ENCODE measurements at places on chromosomes 3 and 15. TPM values are rescaled to one million over a fixed set of nuclear protein-coding genes. Genes with fewer than 3 reads are reported as not detected.

SLC51A gene
- total RNA-seq: not detected

SLC41A3 gene
- 32.8 TPM for total RNA-seq

DNA sequence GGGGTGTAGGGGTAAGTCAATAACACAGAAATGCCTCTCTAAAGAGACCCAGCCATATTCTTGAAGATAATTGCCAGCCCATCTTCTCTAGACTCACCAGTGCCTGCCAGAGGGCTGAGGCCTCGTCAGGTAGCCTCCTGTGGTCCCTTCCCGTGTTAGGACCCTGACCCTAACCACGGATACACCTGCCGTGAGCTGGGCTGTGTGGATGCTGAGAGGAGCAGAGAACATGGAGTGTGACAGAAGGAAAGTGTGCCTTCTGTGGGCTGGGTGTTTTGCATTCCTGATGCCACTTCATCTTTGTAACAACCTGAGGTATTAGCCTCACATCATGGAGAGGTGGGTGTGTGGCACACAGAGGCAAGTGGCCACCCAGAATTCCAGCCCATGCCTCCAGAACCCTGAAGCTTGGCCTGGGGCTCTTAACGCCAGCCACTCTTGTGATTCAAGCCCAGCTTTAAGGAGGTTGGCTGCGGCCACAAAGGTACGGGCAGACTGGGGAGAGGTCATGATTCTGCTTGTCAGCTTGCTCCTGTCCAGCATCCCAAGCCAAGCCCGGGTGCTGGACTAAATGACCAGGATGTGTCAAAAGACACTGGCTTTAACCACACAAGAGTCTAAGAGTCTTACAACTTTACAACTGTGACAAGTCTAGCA lies 21.1 kb upstream of the ABTB1 start:
- no peak overlapping the region for H3K4me3 ChIP-seq
- H3K27me3 ChIP-seq: peaks cover 2% of the 10 kb centered on the region
- H3K4me1 ChIP-seq: no peaks in the 10 kb centered on the region
- H3K27ac ChIP-seq: no peak overlapping the region
- no peaks in the 10 kb centered on the region for H3K36me3 ChIP-seq
- DNase-seq: no peak

TRPM1 gene
- not detected for total RNA-seq

PLCD1 gene
- 39.3 TPM for total RNA-seq

EIF4E3 gene
- 37.8 TPM for total RNA-seq

DNA sequence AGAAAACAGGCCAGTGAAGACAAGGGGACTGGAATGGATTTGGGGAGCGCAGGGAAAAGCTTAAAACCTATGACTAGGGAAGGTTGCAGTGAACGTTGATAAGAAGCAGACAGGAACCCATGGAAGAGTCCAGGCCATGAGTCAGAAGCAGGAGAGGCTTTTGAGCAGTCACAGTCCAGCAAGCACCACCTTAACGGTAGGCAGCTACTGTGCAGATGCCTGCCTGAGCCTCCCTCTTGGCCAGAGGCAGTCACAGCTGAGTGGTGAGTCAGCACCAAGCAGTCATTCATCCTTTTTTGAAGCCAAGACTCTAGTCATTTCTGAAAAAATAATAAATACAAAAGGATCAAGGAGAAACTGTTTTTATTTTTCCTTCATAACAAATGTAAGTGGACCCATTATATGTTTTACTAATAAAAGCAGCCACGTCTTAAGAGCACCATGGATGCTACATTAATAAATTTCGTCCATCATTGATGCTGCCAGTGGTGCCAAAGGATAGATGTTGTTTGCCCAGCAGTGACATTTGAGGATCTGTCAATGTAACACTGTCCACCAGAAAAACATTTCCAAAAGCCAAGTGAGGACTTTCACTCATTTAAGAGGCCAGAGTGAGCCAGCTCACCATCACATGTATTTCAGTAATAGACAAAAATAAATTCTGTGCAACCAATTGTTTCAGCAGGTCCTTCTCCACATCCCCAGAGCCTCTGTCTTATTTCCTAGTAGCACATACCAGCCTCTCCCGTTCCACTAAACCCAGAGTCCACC lies 42.1 kb upstream of the ACTC1 start:
- H3K4me3 ChIP-seq: no peak overlapping the region
- DNase-seq: no peak
- no peak overlapping the region for H3K27ac ChIP-seq
- no peaks in the 10 kb centered on the region for H3K4me1 ChIP-seq

DNA sequence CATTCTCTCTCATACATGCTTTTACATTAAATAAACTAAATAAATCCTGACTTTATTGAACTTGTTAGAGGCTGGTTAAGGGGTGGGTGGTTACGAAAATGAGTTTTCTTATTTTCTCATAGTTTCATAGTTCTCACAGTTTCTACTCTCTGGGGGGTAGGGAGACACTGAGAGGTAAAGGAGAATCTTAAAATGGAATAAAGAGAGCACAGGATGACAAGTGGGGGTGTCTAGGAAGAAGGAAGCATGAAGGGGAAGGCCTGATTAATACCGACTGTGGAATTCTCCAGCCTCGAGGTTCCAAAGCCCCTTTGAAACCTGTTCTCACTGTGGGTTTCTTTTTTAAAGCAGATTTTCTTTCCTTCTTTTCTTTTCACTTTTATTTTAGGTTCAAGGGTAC lies 66.4 kb upstream of the TRA2B start:
- no peaks in the 10 kb centered on the region for H3K36me3 ChIP-seq
- H3K4me1 ChIP-seq: no peaks in the 10 kb centered on the region
- H3K27me3 ChIP-seq: peaks cover 9% of the 10 kb centered on the region
- no peak for DNase-seq
- H3K4me3 ChIP-seq: no peak overlapping the region

- no peaks in the 10 kb centered on the region for H3K36me3 ChIP-seq
- H3K27ac ChIP-seq: no peak within 1 kb of the TSS
- H3K4me3 ChIP-seq: peak within 1 kb of the TSS; percentile 80
- H3K4me1 ChIP-seq: peaks cover 8% of the 10 kb centered on the region
- peaks cover 40% of the 10 kb centered on the region for H3K27me3 ChIP-seq
These were observed at the start of gene FRMD4B for GRCh38 chr3:69385723-69386555. Gene FRMD4B (minus strand): TSS chr3:69386088. CDS start chr3:69385989, 99 bp downstream.

GRCh38 chr3:156461889-156462288 lies 93.0 kb downstream of the SSR3 start:
- H3K27me3 ChIP-seq: peaks cover 6% of the 10 kb centered on the region
- H3K4me3 ChIP-seq: no peak overlapping the region
- H3K36me3 ChIP-seq: no peaks in the 10 kb centered on the region

- H3K27ac ChIP-seq: no peak overlapping the region
- peaks cover 42% of the 10 kb centered on the region for H3K4me1 ChIP-seq
- peaks cover 28% of the 10 kb centered on the region for H3K36me3 ChIP-seq
- no peak for DNase-seq
- no peaks in the 10 kb centered on the region for H3K27me3 ChIP-seq
These were observed 8.6 kb downstream of the TFG start for GRCh38 chr3:100717637-100718487.

SH3BP5 gene
- total RNA-seq: 4.8 TPM

DNA sequence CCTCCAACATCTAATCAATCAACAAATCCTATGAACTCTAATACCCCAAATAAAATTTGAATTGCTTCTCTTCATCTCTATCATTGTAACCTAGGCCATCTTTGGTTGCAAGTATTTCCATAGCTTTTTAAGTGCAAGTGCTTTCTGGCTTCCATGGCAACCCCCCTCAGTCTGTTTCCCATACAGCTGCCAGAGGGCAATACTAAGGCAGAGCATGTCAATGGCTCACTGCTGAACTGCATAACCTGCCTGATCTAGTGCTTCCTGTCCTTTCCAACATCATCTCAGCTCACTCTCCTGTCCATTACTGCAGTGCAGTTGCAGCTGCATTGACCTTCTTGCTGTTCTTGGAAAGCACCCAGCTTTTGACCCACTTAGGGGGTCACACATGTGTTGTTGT lies 198.4 kb downstream of the WNT5A start:
- DNase-seq: no peak
- H3K27ac ChIP-seq: no peak overlapping the region
- peaks cover 2% of the 10 kb centered on the region for H3K27me3 ChIP-seq
- no peaks in the 10 kb centered on the region for H3K36me3 ChIP-seq

SRGAP3 gene
- total RNA-seq: 1.8 TPM

DNA sequence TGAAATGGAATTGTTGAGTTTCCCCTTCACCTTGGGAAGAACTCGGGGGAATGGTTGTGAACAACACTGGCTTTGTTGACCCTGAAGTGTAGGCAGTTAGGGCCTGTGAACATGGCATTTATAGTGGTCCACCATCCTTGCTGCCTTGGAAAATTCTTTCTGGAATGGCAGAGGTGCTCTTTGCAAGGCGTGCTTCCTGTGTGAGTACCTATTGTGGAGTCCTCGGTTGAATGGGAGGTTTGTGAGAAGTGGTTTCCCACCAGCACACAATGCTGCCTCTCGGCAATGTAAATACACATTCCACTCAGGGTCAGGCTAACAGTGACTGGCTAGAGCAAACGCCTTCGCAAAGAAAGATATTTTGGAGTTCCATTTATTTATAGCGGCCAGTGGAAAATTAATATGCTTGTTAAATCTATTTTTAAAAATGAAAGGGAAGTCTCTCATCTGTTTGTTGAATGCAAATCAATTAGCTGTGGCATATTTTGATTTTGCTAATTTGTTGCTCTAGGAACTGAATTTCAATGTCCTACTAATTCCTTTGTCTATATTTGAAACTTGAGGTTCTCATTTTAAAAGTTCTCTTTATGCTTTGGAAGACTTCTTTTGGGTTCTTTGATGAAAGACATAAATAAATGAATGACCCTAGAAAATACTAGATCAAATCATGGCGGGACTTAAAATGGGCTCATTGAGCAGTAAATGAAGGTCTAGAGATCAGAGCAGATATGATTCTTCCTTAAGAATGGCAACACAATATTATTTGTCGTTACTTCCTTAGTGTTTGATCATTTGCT lies 59.5 kb downstream of the FNDC3B start:
- no peaks in the 10 kb centered on the region for H3K27me3 ChIP-seq
- peak overlapping the region; percentile 8 for H3K4me3 ChIP-seq
- H3K4me1 ChIP-seq: peaks cover 70% of the 10 kb centered on the region
- H3K27ac ChIP-seq: no peak overlapping the region
- H3K36me3 ChIP-seq: no peaks in the 10 kb centered on the region
- no peak for DNase-seq

GRCh38 chr3:541062-541801 lies 344.7 kb downstream of the CHL1 start:
- no peak overlapping the region for H3K4me3 ChIP-seq

- peaks cover 53% of the 10 kb centered on the region for H3K4me1 ChIP-seq
- H3K4me3 ChIP-seq: peak overlapping the region; percentile 78
- H3K27me3 ChIP-seq: no peaks in the 10 kb centered on the region
- peak overlapping the region; percentile 91 for H3K27ac ChIP-seq
These were observed 3.8 kb downstream of the HEG1 start for GRCh38 chr3:125051715-125052581.

GADL1 gene
- total RNA-seq: not detected

MYO5C gene
- 0.19 TPM for total RNA-seq

APEH gene
- 139 TPM for total RNA-seq

DNA sequence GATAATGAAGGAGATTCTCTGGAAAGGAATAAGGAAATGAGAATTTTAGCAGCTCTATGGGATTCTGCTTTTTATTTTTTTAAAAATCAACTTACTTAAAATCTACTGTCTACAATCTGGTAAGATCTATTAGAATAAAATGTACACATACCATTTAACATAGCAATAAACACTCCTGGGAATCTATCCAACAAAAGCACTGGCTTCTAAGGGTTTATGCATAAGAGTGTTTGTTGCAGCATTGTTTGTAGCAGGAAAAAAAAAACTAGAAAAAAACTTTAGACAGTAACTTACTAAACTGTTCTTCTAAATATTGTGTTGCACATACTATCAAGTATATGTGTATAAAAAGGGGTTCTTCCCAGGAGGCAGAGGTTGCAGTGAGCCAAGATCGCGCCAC lies 15.7 kb upstream of the RBP1 start:
- H3K4me3 ChIP-seq: no peak overlapping the region
- H3K4me1 ChIP-seq: no peaks in the 10 kb centered on the region

ADGRG7 gene
- total RNA-seq: not detected

DNA sequence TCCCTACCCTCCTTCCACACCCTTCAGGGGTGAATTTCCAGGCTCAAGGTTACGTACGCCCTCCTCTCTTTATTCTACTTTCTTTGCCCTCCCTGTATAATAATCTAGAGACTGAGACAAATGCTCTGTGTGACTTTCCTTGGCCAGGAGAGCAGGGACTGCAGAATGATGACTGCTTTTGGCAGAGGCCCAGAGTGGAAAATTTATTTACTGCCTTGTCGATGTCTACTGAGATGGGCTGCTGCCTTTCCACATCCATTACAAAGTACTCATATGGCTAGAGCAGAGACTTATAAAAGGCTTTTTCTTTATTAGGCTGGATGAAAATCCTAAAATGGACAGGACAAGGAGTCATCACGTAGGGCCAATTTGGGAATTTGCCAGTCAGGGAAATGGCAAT lies 576.2 kb downstream of the TUSC7 start:
- H3K27me3 ChIP-seq: no peaks in the 10 kb centered on the region
- H3K36me3 ChIP-seq: no peaks in the 10 kb centered on the region
- H3K27ac ChIP-seq: no peak overlapping the region
- no peak overlapping the region for H3K4me3 ChIP-seq
- H3K4me1 ChIP-seq: no peaks in the 10 kb centered on the region

- no peak for DNase-seq
- no peaks in the 10 kb centered on the region for H3K4me1 ChIP-seq
- no peaks in the 10 kb centered on the region for H3K27me3 ChIP-seq
- no peaks in the 10 kb centered on the region for H3K36me3 ChIP-seq
These were observed 93.5 kb downstream of the WDR72 start for GRCh38 chr15:53665930-53666329.

- H3K27me3 ChIP-seq: no peaks in the 10 kb centered on the region
- peak within 1 kb of the TSS; percentile 85 for H3K4me3 ChIP-seq
- peak; percentile 75 for DNase-seq
- peaks cover 43% of the 10 kb centered on the region for H3K4me1 ChIP-seq
- H3K36me3 ChIP-seq: peaks cover 4% of the 10 kb centered on the region
These were observed at the start of gene RAB27A for GRCh38 chr15:55289746-55290527. Gene RAB27A (minus strand): TSS chr15:55289813. CDS start chr15:55234934, 54,879 bp downstream.

GHSR gene
- total RNA-seq: not detected

- H3K27me3 ChIP-seq: peaks cover 55% of the 10 kb centered on the region
- H3K27ac ChIP-seq: no peak overlapping the region
- DNase-seq: no peak
These were observed 3.4 kb upstream of the SKOR1 start for GRCh38 chr15:67821784-67822440.

- DNase-seq: no peak
- H3K27ac ChIP-seq: no peak overlapping the region
- no peaks in the 10 kb centered on the region for H3K27me3 ChIP-seq
- no peak overlapping the region for H3K4me3 ChIP-seq
These were observed 21.2 kb upstream of the BSN start for GRCh38 chr3:49533031-49533430.

SPTBN5 gene
- 0.96 TPM for total RNA-seq

- DNase-seq: no peak
- H3K27ac ChIP-seq: no peak overlapping the region
- H3K36me3 ChIP-seq: no peaks in the 10 kb centered on the region
- no peak overlapping the region for H3K4me3 ChIP-seq
These were observed 277.1 kb downstream of the EDEM1 start for GRCh38 chr3:5464649-5465048.

DNA sequence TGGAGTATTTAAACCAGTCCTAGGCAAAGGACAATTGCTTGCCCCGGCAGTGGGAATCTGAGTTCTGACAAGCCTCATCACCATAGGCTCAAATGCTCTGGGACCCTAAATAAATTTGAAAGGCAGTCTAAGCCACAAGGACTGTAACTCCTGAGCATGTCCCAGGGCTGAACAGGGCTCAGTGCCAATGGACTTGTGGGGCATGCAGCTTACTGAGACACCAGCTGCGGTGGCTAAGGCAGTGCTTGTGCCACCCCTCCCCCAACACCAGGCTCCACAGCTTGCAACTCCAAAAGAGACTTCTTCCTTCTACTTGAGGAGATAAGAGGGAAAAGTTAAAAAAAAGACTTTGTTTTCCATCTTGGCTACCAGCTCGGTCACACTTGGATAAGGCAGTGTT lies 289.7 kb upstream of the DCBLD2 start:
- H3K27ac ChIP-seq: no peak overlapping the region
- H3K27me3 ChIP-seq: peaks cover 7% of the 10 kb centered on the region
- no peak for DNase-seq
- H3K36me3 ChIP-seq: no peaks in the 10 kb centered on the region
- H3K4me3 ChIP-seq: no peak overlapping the region

All from naive thymus-derived CD8-positive, alpha-beta T cell (primary cell).